PC-9 (cell line): ENCODE measurements at places on chromosomes 1 and 21.

DNA sequence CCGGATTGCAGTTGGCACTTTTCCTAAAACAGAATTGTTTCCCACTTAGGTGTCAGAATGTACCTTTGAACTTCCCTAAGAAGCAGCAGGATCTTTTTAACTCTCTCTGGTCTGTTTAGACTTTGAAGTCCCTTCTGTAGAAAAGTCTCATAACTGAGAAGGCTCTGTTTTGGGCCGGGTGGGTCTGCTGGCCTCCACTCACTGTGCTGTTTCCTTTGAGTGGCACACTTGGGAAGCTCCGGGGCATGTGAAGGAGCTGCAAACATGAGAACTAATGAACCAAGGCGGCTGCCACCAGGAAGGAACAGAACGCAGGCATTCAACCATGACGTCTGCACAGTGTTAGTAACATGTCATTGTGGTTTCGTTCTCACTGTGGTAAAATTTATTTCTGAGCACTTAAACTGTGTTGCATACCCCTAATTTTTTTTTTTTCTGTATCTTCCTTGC lies 19.5 kb upstream of the NCMAP start:
- DNase-seq: peak; percentile 8

GRCh38 chr1:16046842-16047241 lies 3.3 kb downstream of the CLCNKB start:
- DNase-seq: no peak

DNA sequence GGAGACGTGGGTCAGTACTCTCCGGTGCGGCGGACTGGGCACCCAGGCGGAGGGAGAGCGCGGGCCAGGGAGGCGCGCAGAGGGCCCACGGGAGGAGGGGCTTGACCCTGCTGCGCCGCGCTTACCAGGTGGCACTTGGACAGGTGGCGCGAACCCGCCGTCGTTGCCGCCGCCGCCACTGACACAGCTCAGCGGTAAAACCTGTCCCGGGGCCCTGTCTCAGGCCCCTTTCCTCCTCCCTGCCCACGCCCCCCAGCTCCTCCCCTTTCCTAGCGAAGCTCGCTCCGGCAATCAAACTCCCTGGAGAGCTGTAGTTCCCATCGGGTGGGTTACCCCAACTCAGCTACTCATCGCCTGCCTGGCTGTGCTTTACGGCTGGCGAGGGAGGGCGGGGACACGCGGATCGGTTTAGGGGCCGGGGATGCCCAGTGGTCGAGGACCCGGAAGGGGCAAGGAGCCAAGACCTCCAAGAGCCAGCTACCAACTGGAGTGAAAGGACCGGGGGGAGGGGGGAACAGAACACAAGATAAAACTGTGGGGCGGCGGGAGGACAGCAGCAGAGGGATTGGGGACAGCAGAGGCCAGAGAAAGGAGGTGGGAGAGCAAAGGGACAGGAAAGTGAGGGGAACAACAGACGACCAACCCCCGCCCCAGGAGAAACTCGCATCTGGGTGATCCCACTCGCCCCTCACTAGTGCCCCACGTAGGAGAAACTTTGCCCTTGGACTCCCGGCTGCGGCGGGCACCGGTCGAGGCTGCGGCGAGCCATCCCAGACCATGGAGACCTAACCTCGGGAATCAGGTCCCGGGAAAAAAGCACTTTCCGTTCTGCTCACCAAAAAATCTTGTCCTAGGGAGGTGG lies 2.9 kb downstream of the GFI1 start:
- DNase-seq: peak; percentile 31

DNA sequence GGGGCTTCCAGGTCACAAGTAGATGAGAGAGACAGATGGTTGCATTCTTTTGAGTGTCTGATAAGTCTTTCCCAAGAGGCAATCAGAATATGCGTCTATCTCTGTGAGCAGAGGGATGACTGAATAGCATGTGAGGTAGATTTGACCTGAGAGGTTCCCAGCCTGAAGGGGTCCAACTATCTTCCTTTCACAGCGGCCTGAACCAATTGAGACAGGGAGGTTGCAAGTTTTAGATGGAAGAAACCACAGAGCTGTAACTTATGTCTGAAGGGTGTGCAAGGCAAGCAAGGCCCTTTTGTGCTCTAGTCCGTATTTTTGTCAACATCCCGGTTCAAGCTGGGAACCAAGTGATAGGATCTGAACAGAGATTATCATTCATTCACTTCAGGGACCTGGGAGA lies 9.9 kb upstream of the RNF187 start:
- no peak for DNase-seq

GRCh38 chr1:44536357-44537209 lies 131.5 kb downstream of the RNF220 start:
- no peak for DNase-seq

DNA sequence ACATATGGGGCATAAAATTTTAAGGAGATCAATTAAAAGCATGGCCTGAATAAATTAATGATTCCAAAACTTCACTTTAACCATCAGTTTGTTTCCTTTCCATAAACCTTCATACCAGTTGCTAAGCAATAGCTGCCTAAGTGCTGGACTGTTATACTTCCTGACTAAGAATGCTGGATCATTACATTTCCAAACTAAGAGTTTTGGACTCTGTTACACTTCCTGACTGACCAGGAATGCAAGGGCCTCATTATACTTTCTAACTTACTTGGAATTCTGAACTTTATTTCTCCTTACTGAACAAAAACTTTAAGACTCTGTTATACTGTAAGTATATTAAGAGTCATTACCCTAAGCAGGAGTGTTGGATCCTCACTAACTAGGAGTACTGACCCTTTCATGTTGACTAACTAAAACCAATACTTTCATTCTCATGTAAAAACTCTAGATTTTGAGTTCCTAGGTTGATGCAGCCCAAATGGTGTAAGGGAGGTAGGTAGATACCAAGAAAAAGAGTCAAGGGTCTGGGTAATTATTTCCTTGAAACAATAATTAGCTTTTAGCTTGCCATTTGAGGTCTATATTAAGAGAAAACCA lies 118.2 kb downstream of the FAF1 start:
- no peak for DNase-seq

GRCh38 chr1:247529771-247530355 lies 6.4 kb downstream of the OR2C3 start:
- DNase-seq: no peak

DNA sequence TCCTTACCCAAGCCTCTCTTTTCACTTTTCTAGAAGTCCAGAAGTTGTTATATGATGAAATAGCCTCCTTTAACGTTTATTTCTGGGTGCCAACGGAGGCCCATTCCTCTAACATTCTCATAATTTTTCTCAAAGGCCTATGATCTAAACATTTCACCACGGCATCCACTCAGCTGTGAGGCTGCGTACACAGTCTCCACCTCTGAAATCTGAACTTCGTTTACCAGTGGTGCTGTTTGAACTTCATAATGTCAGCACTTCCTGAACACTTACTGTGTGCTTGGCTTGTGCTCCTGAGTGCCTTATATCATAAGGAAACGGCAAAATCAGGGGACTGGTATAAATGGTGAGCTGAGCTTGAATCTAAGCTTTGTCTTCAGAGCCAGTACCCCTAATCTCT lies 12.0 kb upstream of the RBP7 start:
- no peak for DNase-seq

GRCh38 chr1:58710190-58711085 lies 10.6 kb upstream of the MYSM1 start:
- no peak for DNase-seq

DNA sequence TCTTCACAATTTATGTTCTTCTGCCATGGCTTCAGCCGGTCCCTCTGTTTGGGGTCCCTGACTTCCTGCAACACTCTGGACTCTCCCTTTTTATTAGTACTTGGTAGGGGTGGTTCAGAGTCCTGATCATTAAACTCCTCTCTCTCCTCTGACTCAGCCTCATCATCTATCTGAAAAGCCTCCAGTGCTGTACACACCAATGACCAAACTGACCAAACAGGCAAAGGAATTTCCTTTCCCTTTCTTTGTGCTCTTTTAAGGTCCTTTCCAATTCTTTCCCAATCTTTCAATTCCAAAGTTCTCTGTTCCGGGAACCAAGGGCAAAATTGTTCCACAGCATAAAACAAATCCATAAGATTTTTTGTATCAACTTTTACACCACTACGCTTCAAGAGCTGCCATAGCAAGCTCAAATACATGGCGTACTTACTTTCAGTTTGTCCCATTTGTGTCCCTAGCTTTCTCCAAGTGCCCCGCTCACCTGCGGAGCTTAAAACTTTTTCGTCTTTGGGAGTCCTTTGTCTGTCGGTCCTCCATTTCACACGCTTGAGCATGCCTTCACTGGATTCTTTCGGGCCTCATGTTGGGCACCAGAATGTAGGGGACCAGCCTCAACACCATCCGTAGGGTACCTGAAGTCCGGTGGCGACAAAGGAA lies 9.6 kb downstream of the DAP3 start:
- DNase-seq: no peak

GRCh38 chr21:44290327-44291077 lies 4.8 kb downstream of the AIRE start:
- no peak for DNase-seq

DNA sequence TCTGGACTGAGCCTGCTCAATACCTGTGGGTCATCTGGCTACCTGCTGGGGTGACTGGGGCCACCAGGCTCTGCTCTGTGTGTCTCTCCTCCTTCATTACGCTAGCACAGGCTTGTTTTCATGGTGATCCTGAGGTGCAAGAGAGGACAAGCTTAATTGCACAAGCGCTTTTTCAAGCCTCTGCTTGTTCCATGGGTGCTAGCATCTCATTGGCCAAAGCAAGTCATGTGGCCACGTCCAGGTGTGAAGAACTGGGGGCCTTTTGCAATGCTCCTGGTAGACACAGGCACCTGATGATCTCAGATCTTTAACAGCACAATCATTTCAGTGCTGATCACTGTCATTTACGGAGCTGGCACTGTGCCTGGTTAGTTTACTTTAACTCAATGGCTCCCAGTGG lies 114.6 kb downstream of the KAZN start:
- no peak for DNase-seq

- no peak for DNase-seq
These were observed 63.1 kb upstream of the CD34 start for GRCh38 chr1:207973898-207974568.

DNA sequence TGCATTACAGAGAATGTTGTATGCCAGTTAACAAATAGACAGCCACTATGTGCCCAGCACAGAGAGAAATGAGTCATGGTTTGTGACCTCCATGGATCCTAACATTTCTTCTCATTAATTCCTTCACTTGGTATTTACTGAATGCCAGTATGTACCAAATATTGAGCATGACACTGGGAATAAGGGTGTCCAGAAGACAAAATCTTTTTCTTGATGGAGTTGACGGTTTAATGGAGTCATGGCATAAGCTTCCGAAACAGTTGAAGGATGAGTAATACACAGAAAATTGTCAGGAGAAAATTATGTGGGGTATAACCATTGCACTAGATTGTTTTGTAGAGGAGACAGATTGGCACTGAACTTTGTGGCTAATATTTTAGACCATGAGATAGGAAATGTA lies 36.9 kb downstream of the PTGFR start:
- no peak for DNase-seq

DNA sequence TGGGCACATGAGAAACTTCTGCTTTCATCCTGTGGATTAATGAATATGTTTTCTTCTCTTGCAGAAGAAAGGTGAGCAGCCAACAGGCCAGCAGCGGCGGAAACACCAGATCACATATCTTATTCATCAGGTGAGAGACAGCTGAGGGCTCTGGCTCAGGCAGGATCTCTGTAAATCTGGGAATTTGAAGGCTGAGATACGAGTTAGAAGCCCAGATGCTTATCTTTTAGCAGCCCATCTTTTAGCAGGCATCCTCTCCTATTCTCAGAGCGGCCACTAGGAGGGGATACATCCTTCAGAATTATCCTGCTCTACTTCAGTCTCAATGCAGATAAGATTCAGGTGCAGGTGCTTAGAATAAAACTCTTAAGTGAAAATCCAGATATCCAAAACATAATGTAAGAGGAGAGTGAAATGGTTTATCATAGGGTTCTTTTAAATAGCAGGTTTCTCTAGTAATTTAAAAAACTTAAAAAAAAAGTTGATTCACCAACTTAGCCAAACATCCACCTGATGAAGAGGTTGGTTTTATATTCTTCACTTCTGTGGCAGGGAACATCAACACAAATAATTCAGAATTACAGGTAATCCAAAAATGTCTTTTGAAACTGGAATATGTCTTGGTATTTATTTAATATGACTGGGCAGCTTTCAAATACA lies 19.3 kb downstream of the SH2D2A start:
- DNase-seq: peak; percentile 41

DNA sequence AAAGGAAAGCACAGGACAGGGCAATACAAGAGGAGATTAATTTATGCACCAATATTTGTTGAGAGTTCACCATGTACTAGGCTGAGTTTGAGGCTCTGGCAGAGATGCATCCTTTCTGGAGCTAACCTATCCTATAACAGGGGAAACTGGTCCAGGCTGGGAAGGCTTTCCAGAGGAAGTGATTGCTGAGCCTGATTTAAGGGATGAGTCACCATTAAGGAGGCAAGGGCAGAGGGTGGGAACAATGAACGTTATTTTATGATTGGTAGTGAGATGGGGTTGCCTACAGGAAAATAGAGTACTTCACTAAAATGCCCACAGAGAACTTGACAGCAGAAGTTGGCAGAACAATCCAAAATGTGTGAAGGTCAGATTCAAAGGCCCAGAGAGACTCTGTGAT lies 141.4 kb downstream of the PLPP3 start:
- no peak for DNase-seq

- no peak for DNase-seq
These were observed 165.0 kb downstream of the TRIM33 start for GRCh38 chr1:114345930-114346479.

GRCh38 chr1:107135463-107135862 lies 5.4 kb upstream of the NTNG1 start:
- peak; percentile 8 for DNase-seq

DNA sequence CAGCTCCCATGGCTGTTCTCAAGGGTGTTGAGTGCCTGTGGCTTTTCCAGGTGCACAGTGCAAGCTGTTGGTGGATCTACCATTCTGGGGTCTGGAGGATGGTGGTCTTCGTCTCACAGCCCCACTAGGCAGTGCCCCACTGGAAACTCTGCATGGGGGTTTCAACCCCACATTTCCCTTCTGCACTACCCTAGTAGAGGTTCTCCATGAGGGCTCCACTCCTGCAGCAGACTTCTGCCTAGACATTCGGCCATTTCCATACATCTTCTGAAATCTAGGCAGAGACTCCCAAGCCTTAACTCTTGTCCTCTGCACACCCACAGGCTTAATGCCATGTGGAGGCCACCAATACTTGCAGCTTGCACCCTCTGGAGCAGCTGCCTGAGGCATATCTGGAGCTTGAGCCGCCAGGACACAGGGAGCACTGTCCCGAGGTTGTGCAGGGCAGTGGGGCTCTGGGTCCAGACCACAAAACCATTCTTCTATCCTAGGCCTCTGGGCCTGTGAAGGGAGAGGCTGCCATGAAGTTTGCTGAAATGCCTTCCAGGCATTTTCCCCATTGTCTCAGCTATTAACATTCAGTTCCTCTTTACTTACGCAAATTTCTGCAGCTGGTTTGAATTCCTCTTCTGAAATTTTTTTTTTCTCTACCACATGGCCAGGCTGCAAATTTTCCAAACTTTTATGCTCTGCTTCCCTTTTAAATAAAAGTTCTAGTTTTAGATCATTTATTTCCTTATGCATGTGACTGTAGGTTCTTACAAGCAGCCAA lies 8.8 kb upstream of the CAPN8 start:
- no peak for DNase-seq
